EL (cell line): ENCODE measurements at places on chromosomes 16 and 17.

DNA sequence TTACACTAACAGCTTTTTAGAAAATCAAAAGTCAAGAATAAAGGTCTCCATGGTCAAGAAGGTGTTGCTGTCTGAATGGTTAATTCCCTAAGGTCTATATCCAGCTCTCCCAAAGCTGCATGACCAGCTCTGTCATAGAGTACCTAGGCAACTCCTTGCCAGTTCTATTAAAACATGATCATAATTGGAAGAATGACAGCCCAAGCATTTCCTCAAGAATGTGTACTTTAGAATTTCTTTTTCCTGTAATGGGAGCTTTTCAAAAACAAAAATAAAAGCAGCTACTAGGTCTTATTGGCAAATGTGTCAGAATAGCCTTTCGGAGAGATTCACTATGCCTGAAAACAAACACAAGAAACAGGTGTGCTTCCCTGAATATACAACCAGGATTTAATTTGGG lies 7.9 kb downstream of the SPOP start:
- DNase-seq: no peak

- no peak for DNase-seq
Measured at GRCh38 chr16:6726621-6727020, 606.0 kb upstream of the RBFOX1 start.

- DNase-seq: no peak
Measured at GRCh38 chr16:49635009-49635350, 220.9 kb downstream of the ZNF423 start.

DNA sequence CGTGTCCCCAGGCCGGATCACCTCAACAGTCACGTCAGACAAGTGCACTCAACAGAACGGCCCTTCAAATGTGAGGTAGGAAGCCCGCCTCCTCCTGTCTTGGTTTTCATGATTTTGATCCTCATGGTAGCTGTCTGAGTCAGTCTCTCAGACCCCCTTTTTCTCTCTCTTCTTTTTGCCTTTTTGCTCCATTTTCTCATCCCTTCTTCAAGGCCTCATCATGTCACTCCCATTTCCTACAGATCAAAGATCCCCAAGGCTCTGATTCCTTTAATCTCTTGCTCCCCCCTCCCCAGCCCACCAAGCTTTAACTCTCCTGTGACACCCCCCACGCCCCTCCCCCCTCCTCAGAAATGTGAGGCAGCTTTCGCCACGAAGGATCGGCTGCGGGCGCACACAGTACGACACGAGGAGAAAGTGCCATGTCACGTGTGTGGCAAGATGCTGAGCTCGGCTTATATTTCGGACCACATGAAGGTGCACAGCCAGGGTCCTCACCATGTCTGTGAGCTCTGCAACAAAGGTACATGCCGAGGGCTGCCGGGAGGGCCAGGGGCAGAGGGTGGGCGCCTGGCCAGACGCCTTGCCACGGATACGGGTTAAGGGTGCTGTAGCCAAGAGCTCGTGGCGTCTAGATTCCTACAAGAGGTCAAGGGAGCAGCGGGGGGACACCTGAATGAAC lies 2.0 kb downstream of the MAZ start:
- no peak for DNase-seq
